Immature natural killer cell (primary cell): ENCODE measurements at places on chromosomes 12 and 14.

DNA sequence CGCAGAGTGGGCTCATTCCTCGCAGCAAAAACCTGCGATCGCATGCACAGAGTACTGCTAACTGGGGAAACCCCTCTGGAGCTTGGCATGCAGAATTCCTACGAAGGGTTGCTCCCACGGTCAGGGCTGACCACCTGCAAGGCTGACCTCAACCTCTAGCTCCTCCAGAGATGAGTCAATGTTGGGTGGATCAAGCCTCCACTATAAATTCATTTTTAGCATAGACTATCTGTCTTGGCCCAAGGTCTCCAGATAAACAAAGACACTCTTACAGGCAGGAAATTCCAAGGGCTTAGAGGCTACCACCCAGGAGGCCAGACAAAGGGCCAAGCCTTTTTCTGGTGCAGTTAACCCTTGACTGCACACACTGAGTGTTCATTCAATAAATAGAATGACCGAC, 296.5 kb downstream of the TMEM132D start:
- no peak for DNase-seq

DNA sequence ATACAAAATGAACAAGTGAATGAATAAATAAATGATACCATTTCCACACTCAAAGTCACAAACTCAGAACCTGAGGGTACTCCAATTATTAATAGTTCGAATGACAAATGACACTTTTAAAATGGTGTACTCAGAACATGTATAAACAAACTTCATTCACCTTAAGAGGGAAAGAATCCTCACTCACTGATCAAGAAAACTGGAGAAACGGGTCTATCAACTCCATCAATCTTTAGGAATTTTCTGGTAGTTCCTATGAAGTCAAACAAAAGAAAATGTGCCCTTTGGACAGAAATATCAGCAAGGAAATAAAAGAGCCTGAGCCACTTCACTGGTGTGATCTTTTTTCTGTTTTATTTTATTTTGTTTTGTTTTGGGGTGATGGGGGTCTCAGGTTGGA, 5.2 kb upstream of the NRDE2 start:
- DNase-seq: no peak

DNA sequence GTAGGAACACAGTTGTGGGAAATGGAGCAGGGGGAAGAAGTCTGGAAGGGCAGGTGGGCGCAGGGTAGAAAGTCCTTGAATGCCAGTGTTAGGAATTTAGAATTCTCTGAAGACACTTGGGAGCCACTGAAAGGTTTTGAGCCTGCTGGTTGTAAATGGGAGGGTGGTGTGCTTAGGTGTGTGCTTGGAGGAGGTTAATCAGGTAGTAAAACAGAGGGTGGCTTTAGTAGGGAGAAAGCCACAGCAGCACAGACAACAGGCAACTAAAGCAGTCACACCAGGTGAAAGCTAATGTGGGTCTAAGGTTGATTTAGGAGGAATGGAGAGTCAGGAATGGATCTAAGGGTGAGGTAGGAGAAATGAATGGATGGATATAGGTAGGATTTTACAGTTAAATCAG, 385.0 kb downstream of the ZFP36L1 start:
- DNase-seq: no peak

GRCh38 chr14:61841145-61841544, 78.9 kb downstream of the SNAPC1 start:
- DNase-seq: no peak

DNA sequence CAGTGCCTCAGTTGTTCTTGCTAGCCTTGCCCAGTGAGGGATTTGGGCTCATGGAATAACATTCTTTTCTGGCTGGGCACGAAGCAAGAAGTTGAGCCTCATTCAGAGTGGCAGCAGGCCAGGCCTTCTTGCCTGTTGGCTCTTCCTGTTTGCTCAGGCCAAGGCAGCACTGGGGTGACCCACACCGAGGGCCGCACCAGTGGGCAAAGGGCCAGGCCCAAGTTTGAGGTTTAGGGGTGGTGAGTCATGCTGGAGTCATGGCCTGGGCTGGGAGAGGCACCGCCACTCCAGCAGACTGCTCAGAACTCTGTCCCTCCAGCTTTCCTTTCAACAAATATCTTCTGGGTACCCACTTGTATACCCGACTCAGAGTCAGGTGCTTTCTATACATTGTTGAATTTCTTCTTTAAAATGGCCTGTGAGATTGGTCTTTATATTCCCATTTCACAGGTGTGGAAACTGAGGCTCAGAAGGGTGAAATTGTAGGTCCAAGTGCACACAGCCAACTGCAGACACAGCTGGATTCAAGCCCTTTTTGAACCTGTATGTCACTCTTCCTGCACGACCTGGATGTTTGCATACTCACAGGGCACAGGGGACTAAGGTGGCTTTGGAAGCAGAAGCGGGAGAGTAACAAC, 279.4 kb downstream of the FOXN3 start:
- DNase-seq: no peak

DNA sequence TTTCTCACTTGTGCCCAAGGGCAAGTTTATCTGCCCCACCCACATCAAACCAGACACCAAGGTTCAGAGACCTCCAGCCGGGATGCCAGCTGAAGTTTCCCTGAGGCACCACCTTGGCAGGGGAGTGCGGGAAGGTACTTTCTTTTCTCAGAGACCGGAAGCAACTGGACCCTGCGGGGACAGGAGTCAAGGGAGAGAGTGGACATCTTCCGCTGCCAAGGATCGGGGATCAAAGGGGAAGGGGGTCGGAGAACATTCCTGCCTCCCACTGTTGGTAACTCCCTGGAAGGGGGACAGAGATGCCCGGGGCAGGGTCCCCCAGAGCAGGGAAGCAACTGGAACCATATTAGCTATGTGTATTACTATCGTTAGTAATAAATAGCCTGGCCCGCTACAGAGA, 161.8 kb downstream of the DICER1 start:
- no peak for DNase-seq

- DNase-seq: no peak
Observed at GRCh38 chr12:98817742-98818141, 172.7 kb downstream of the APAF1 start.

GRCh38 chr14:104395941-104396681, 183.5 kb upstream of the C14orf180 start:
- DNase-seq: no peak

- DNase-seq: no peak
Observed at GRCh38 chr14:53306911-53307310, 153.8 kb upstream of the DDHD1 start.

DNA sequence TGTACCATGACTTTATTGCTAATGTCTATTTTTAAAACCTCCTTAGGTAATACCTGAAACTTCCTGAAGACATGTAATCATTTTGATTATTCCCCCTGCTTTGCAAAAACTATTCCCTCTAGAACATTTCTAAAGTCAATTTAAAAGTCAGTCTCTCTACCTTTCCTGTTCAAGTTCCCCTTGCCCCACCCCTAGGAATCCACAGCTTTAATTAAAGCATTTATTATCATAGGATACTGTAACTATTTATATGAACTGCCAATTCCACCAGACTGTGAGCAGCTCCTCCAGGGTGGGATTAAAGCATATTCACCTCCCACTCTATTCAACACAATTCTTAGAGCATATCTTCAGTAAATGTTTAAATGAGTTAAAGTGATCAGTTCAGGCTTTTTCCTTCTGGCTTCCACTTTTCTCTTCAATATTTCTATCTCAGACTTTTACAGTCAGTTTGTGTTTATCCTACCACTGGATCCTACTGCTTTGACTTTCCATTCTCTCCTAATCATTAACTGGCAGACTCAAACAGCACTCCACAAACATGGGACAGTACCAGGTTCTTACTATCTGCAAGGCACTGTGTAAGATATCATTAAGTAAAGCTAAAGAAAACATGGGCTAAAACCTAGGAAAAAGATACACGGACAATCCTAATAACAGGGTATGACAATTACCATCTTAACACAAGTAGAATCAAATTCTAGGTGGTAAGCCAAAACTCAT, 39.1 kb downstream of the PTPN21 start:
- DNase-seq: no peak

DNA sequence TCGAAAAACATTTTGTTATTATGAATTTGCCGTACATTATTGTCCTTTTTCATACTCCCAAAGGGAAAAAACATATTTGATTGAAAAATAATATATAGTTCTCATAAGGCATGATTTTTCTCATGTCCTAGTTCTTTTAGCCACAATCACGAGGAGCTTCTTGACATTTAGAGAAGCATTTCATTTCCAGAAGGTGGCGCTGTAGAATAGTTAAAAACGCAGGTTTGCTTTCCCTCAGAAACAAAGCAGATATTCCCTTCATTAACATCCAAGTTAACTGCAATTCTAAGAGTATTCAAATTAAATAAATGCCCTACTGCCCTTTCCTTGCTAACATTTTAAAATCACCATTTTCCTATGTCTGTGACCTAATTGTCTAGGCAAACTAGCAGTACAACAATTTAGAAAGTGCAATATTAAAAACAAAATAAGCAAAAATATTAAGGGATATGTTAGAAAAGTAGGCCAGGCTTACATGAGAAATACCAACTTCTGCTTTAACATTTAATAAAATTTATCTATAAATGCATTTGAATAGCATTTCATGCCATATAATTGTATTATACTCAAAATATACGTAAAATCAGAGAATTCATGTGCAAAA, 10.9 kb upstream of the PIK3C2G start:
- no peak for DNase-seq

DNA sequence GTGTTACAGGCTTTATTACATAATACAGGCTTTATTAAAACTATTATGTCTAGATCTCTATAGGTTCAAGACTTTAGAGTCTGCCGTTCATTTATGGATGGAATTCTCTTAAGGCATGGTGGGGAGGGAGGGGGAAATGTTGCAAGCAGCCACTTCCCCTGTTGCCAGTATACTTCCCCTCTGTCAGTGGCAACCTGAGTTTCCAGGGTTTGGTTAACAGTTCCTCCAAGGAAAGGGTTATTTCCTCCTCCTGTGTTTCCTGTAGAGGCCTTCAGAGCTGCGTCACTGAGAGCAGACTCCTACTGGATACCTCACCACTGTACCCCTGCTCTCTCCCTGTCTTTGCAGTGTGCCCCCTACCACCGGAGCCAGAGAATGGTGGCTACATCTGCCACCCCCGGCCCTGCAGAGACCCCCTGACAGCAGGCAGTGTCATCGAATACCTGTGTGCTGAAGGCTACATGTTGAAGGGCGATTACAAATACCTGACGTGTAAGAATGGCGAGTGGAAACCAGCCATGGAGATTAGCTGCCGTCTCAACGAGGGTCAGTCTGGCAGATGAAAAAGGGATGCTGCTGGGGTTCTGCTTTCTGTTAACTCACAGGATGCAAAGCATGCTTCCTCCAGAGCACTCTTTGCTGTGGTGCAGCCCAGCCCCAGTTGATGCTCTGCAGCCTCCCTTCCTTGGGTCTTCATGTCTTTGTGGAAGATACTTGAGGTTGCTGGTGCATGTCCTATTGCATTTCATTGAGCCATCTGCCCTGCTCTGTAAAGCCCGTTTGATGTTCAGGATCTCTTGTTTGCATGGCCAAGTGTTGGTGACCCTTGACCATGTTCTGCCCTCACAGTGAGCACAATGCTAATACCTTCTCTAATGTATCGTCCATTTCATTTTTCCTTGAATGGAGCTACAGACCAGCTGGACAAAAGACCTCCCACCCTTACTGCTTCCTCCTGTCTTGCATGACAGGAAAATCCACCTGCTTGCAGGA, 63.6 kb upstream of the SRSF5 start:
- no peak for DNase-seq

- DNase-seq: no peak
Observed at GRCh38 chr14:91837076-91837475, 30.3 kb downstream of the TC2N start.

DNA sequence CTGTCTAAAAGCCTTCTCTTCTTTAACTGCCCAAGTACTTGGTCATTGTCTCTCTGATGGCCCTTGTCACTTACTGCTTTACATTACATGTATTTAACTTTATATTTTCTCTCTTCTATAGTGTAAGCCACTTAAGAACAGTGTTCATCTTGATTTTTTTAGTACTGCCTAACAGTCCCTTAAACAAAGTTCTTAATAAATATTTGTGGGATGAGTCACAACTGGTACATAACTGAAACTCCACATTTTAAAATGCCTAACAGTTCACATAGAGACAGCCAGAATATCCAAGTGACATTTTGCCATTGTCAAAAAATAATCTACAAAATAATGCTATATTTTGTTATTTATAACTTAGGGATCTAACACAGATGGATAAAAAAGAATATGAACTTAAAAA, 146.6 kb downstream of the STXBP6 start:
- DNase-seq: no peak

DNA sequence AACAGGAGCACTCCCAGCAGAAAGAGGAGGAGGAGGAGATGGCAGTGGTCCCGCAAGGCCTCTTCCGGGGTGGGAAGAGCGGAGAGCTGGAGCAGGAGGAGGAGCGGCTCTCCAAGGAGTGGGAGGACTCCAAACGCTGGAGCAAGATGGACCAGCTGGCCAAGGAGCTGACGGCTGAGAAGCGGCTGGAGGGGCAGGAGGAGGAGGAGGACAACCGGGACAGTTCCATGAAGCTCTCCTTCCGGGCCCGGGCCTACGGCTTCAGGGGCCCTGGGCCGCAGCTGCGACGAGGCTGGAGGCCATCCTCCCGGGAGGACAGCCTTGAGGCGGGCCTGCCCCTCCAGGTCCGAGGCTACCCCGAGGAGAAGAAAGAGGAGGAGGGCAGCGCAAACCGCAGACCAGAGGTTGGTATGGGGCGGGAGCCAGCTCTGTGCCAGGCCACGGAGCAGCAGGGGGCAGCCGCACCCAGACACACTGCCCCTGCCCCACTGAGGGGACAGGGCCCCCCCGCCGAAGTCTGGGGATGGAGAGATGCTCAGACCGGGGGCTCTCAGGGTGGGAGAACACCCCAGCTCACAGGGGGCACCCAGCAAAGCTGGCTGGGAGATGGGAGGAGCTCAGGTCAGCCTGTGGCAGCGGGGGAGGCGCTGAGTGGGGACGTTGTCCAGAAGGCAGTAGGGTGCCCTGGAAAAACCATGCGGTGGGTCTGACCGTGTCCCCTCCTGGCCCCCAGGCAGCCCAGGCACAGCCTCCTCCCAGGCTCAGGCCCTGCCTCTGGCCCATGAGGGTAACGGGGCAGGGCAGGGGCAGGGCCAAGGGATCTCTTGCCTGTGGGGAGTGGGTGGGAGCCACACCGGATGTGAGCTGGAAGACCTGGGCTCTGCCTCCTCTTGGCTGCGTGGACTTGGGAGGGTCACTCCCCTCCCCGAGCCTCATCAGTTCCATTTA, 9.8 kb downstream of the CHGA start:
- DNase-seq: no peak

DNA sequence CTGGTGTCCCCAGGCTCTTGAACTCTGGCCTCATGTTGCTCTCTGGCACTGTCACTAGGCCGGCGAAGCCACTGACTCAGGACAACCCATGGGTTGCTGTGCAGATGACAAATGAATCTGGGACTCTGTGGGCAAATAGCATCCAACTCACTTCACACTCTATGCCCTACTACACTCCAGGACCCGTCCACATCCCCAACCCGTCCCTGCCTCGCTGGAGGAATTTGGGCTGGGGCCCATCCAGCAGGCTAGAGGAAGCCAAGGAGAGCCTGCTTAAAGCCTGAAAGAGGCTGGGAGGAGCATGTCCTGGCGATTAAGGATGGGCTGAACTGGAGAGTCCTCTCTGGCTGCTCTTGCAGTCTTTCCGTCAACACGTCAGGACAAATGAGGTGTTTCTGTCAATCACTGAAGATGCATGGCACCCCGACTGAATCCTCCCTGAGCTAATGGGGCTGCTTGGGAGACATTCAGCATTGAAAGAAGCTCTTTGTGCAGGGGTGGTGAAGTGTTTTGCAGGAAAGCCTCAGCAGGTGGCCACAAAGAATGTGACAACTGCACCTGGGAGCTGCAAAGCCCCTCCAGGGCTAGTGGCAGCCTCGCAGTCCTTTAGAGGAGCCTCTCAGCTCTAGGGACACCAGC, 71.7 kb downstream of the ANO2 start:
- no peak for DNase-seq

- DNase-seq: no peak
Observed at GRCh38 chr12:60849723-60850122, 1253.9 kb downstream of the SLC16A7 start.
